ENCODE measurements at places on chromosomes 4 and X. TPM values are rescaled to one million over a fixed set of nuclear protein-coding genes. Genes with fewer than 3 reads are reported as not detected.
A peak's percentile ranks its signal among the peaks of the same experiment; 100 is the strongest.

The JADE3 gene
- polyA plus RNA-seq = 3.6 TPM

The SSX2B gene
- not detected for polyA plus RNA-seq

The TTC29 gene
- polyA plus RNA-seq = not detected

The CENPI gene
- polyA plus RNA-seq = 0.28 TPM

The RPGR gene
- polyA plus RNA-seq = 7.3 TPM

- DNase-seq = no peak
Measured at GRCh38 chr4:83454686-83455085, 937 bp downstream of the HELQ start.

- no peak for DNase-seq
Measured at GRCh38 chr4:37799941-37800554, 26.4 kb upstream of the PGM2 start.

DNA sequence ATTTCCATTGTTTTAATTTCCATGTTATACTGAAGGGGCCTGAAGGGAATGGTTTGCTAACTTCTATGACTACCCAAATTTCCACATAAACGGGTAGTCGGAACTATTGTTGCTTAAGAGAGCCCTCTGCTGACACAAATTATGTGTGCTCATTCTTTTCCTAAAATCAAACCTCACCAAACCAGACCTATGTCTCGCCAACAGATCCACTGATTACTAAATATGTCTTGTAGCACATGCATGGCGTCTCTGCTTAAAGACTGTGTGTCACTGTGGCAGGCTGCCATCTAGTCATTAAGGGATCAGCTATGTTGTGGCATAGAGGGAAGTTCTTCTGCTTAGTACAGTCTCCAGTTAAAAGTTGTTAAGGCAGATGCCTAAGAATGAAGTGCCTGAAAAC, 25.1 kb downstream of the PIR start:
- peak; percentile 11 for DNase-seq

DNA sequence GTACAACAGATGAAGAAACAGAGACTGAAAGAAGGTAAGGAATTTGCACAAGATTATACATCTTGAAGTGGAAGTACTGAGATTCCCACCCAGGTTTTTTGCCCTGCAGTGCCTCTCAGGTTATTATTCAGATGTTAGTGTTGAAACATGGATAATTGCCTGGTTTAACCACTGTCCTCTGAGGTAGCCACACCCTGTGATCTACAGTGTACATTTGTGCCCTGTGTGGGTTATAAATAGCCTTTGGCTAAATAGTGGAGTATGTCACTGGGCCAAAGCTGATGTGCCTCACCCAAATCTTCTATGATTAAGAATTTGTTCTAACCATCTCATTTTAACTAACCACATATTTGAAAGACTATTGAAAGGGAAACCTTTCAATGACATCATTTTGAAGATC, 5.4 kb upstream of the ASB5 start:
- no peak for DNase-seq

- no peak for DNase-seq
Measured at GRCh38 chr4:17769406-17770174, 11.8 kb downstream of the FAM184B start.
